RCC 7860 (cell line): ENCODE measurements at places on chromosomes 13 and 19.
A peak's percentile ranks its signal among the peaks of the same experiment; 100 is the strongest.

DNA sequence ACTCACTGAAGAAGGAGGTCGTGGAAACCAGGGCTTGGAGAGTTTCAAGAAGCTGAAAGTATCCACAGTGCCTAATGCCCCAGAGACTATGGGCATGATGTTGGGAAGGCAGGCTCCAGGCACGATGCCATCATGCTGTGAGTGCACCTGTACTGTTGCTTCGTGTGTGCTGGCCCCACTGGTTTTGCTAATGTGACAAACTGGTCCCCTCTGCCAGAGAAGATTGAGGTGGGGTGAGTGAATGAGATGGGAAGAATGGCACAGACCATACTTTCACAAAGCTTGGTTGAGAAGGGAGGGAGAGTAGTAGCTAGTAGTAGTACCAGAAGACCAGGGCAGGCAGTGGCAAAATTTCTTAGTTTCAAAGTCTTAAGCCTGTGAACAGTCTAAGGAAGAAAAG is 19.0 kb upstream of the POP4 start:
- DNase-seq, result no peak

DNA sequence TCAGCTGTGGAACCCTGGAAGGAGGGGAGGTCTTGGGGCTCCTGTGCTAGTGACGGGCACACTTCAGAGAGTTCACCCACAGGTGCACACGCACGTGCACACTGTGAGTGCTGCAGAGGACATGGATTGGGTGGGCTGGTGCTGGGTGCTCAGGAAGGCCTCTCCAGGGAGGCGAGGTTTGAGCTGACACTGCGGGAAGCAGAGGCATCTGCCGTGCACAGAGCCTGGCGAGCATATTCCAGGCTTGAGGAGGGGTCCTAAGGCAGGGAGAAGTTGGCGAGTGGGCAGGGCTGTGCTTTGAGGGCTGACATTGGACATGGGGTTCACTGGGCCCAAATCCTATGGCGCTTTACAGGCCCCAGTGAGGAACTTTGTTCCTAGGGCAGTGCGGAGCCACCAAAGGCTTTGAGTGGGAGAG is 25.6 kb downstream of the CCDC8 start:
- DNase-seq, result no peak

- DNase-seq, result no peak
Measured at GRCh38 chr19:2038284-2039088, 12.6 kb downstream of the MKNK2 start.

- peak; percentile 20 for DNase-seq
Measured at GRCh38 chr19:913080-913748, at the start of gene R3HDM4. Gene R3HDM4, minus strand, starts transcription at chr19:913219. Its CDS starts 62 bp downstream, at chr19:913157.
